Right atrium auricular region (tissue), 2 donors: ENCODE measurements at places on chromosomes 2 and 18. TPM values are rescaled to one million over a fixed set of nuclear protein-coding genes. Genes with fewer than 3 reads are reported as not detected.

- no peaks in the 10 kb centered on the region for H3K36me3 ChIP-seq
- H3K27ac ChIP-seq: no peak overlapping the region
- DNase-seq: no peak
- H3K27me3 ChIP-seq: no peaks in the 10 kb centered on the region
- H3K4me1 ChIP-seq: no peaks in the 10 kb centered on the region
Observed at GRCh38 chr2:235131334-235132305, 179.8 kb downstream of the SH3BP4 start.

DNA sequence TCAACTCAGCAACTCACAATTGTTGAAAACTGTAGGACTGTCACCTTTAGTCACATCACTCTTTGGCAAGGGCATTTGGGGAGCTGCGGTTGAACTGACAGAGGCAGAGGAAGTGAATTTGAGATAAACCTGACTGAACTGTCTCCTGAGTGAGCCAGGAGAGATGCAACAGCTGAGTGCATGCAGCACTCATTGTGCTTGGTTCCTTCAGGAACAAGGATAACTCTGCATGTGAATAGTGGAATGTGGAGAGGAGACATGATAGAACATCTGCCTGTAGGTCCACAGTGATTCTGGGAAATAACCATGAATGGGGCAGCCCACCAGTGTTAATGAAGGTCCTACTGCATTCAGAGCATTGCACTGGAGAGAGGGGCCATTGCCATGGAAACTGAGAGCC, 494.7 kb downstream of the STK39 start:
- H3K27ac ChIP-seq: no peak overlapping the region
- H3K27me3 ChIP-seq: no peaks in the 10 kb centered on the region
- no peak overlapping the region for H3K4me3 ChIP-seq
- no peaks in the 10 kb centered on the region for H3K36me3 ChIP-seq
- no peaks in the 10 kb centered on the region for H3K4me1 ChIP-seq

DNA sequence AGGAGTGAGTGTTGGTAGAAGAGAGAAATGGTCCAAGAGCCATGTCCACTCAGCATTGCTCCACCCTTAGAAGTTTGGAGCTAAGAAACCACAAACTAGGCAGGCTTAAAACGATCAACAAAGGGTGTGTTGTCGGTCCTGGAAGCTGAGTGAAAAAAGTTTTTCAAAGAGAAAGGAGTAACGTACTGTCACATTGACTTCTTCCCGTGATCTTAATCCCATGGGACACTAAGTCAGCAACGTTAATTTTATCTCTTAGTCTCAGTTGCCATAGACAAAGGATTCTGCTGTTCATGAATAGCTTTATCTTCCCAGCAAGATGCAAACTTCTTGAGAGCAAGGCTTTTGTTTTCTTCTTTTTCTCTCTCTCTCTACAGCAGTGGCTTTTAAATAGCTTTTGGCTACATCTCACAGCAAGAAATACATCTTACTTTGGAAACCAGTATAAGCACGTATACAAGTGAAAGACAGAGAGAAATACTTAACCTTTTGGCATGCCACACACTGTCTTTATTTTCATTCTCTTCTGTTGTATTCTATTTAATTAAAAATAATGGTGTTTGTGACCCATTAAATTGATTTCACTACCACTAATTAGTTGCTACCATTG, 377.4 kb downstream of the TGIF1 start:
- H3K27ac ChIP-seq: no peak overlapping the region
- no peaks in the 10 kb centered on the region for H3K4me1 ChIP-seq
- no peaks in the 10 kb centered on the region for H3K36me3 ChIP-seq
- no peaks in the 10 kb centered on the region for H3K27me3 ChIP-seq
- DNase-seq: no peak
- H3K4me3 ChIP-seq: no peak overlapping the region

Gene CERKL
- not detected for total RNA-seq

DNA sequence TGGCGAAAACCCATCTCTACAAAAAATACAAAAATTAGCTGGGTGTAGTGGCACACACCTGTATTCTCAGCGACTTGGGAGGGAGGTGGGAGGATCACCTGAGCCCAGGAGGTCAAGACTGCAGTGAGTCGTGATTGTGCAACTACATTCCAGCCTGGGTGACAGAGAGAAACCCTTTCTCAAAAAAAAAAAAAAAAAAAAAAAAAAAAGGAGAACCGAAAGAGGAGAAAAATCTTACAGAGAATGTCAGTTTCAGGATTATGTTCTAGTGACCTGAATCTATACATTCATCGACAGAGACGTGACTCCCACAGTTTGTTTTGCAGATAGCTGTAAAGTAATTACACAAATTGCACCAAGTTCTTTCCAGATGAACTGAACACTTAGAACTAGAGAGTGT, 187.8 kb downstream of the FTCDNL1 start:
- no peak for DNase-seq
- no peaks in the 10 kb centered on the region for H3K27me3 ChIP-seq
- H3K36me3 ChIP-seq: no peaks in the 10 kb centered on the region
- H3K27ac ChIP-seq: no peak overlapping the region
- H3K4me3 ChIP-seq: no peak overlapping the region
